HFFc6 (cell line): ENCODE measurements at places on chromosomes 5 and 9. TPM values are rescaled to one million over a fixed set of nuclear protein-coding genes. Genes with fewer than 3 reads are reported as not detected.

DNA sequence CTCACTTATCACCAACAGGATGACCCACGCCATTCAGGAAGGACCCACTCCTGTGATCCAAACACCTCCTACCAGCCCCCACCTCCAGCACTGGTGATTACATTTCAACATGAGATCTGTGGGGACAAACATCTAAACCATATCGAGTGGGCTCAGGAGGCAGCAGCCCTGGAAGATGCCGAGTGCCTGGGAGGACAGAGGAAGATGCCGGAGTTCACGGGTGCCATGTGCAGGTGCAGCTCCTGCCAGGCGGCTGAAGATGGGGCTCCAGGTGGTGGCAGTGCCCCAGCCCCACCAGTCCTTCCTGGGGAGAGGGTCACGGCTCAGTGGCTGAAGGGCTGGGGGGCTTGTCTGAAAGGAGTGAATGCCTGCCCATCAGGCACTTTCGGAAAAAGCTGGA is 6.1 kb upstream of the CEP72 start:
- DNase-seq, result no peak
- H3K4me1 ChIP-seq, result no peaks in the 10 kb centered on the region
- H3K27ac ChIP-seq, result no peak overlapping the region
- peaks cover 38% of the 10 kb centered on the region for H3K27me3 ChIP-seq
- H3K36me3 ChIP-seq, result no peaks in the 10 kb centered on the region

Gene SLC34A3
- total RNA-seq, result not detected in 3 replicates

Gene DMRT3
- total RNA-seq, result not detected in 3 replicates

- peaks cover 11% of the 10 kb centered on the region for H3K27me3 ChIP-seq
- H3K36me3 ChIP-seq, result no peaks in the 10 kb centered on the region
- no peak overlapping the region for H3K27ac ChIP-seq
- DNase-seq, result no peak
These were observed 114.8 kb downstream of the WNK2 start for GRCh38 chr9:93298498-93299417.

Gene CDO1
- total RNA-seq, result 0.15 to 0.27 TPM in 2 of 3 replicates, not detected in the other

- peaks cover 2% of the 10 kb centered on the region; the same call in 1 of the 2 replicates for H3K27me3 ChIP-seq
- no peaks in the 10 kb centered on the region for H3K4me1 ChIP-seq
- no peak overlapping the region for H3K4me3 ChIP-seq
- no peak for DNase-seq
- H3K36me3 ChIP-seq, result peaks cover 18% of the 10 kb centered on the region; the same call in 1 of the 2 replicates
These were observed 195.6 kb downstream of the SAXO1 start for GRCh38 chr9:18837402-18837801.

Gene ZNF483
- 0.68 to 0.87 TPM (median 0.70 TPM) in 3 replicates for total RNA-seq
